ENCODE measurements at places on chromosomes 3 and 15.
A peak's percentile ranks its signal among the peaks of the same experiment; 100 is the strongest.

DNA sequence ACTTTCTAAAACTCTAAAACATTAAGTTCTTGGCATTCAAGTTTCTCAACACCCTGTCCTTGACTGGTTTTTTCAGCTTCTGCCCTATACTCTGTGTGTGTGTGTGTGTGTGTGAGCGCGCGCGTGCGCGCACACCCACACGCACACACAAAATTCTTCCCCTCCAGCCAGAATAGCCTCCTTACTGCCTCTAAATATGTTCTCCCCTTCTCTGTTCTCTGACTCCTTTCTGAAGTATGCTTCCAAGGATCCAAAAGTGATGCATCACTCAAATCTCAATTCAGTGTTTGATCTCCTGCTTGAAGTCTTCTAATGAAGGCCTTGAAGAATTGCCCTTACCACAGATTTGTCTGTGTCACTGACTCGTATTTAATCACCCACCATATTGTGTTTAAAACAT is 129.8 kb downstream of the SLC25A26 start:
- DNase-seq: no peak

DNA sequence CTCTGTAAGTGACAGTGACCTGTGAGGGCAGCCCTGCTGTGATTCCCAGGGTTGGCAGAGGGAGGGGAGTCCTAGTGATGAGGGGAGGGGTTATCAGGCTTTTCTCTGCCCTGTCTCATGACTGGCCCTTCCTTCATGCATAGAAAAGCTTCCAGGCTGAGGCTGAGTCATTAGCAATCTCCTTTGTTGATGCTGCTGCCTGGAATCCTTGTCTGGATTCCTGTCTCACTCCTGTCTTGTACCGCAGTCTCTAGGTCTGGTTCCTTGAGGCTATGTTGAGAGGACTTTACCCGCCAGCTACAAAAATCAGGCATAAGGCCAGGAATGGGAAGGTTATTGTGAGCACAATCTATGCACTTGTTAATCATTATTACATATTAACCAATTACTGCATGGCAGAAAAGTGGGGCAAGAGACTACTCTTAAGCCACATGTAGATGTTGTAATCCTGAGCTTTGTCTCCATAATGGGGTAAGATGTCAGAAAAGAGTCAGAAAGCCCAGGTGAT is 7.2 kb downstream of the KLHL6 start:
- DNase-seq: peak; percentile 22

DNA sequence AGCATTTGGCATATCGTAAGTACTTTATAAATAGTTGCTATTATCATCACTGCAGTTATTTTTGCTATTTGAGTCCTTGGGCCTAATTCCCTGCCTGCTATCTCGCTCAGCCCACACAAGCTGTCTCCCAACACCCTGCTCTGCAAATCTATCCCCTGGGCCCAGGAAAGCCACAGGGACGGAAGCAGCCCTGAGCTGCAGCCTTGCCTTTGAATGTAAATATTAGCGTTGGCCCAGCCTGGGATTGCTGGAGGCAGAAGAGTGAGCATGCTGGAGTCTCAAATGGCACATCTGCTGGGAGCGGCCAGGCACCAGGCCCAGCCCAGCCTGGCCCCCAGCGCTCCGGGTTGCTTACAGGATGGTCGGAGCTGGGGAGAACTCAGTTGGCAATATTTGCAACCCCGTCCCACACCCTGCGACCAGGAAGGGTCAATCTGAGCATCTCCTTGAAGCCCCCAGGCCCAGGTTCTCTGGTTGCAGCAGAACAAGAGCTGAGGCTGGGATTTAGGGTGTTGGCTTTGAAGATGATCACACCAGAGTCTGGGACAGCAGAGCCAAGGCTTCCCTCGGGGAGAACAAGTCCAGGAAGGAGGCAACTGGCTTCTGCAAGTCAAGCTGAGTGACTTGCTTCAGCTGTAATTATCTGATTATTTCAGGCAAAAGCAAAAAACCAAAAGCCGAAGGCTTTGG is 529.6 kb downstream of the SHQ1 start:
- no peak for DNase-seq

DNA sequence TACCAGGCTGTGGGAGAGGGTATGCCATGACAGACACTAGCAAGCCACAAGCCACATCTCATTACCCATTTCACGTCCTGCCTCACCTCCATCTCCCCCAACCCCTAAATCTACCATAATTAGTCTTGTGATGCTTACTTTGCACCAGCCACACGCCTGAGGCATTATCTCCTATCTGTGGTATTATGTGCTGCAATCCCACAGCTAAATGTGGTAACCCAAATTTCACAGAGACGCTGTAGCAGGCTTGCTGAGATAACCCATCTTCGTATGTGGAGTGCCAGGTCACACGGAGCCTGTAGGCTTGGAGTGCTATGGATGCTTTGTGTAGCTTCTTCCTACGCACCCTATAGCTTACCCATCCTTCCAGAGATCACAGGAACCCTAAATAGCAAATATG is 256.7 kb upstream of the KCNH8 start:
- no peak for DNase-seq

DNA sequence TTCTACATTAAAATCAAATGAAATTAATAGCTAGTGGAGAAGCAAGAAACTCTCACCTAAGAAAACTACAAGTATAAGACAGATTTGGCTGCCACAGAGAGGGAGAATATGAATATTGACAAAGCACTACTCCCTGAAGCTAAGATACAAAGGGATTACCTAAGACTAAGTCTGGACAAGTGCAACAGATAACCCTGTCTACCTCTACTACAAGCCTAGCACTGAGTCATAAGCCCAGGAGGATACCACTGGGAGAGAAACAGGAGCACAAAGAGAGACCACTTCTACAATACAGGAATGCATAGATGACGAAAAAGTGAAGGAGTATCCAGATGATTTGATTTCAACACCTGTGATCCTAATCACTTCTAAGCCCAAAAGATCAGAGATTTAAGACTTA is 10.4 kb downstream of the ATP13A4 start:
- no peak for DNase-seq

- no peak for DNase-seq
Measured at GRCh38 chr3:124261306-124261705, 269.4 kb upstream of the ROPN1 start.

DNA sequence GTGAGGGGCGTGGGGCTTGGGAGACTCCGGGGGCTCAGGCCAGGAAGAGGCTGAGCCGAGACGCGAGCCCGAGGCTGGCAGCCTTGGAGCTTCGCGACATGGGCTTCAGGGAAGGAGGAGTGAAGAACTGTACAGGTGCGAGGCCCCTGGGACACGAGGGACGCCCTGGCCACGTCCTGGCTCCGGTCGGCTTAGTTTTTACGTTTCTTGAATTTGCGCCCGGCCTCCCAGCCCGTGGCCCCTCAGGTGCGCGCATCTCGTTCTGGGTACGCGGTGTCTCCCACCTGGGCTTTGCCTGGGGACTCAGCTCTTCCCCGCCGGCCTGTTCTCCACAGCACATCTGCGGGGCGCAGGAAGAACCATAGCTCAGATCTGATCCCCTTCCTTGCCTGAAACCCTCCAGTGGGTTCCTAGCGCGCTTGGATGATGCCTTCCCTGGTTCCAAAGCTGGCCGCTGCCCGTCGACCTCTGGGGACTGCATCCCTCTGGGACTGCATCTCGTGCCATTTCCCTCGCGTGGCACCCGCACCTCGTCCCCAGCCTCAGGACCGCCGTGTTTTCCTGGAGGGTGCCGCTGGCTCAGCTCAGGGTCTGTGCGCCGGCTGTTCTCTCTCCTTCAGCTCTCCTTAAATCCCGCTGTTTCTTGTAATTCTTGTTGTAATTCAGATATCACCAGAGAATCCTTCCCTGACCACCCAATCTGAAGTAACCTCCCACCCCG is 614 bp downstream of the CHCHD6 start:
- no peak for DNase-seq

DNA sequence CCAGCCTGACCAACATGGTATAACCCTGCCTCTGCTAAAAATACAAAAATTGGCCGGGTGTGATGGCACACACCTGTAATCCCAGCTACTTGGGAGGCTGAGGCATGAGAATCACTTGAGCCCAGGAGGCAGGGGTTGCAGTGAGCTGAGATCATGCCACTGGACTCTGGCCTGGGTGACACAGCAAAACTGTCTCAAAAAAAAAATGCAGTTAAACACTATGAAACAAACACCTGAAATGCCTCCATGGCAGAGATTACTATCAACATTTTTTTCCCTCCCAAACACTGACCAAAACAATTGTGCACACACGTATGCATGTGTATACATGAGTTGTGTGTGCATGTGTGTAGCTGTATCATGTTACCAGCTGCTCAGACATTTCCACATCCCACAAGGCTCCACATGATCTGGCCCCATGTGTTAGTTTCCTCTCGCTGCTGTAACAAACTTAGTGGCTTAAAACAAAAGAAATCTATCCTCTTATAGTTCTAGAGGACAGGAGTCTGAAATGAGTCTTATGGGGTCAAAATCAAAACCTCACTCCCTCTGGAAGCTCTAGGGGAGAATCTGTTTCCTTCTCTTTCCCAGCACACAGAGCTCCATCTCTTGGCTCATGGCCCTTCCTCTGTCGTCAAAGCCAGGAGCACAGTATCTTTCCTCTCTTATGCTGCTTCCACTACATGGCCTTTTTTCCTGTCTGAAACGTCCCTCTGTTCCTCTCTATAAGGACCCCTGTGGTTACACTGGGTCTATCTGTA is 34.5 kb downstream of the SLC41A3 start:
- no peak for DNase-seq

DNA sequence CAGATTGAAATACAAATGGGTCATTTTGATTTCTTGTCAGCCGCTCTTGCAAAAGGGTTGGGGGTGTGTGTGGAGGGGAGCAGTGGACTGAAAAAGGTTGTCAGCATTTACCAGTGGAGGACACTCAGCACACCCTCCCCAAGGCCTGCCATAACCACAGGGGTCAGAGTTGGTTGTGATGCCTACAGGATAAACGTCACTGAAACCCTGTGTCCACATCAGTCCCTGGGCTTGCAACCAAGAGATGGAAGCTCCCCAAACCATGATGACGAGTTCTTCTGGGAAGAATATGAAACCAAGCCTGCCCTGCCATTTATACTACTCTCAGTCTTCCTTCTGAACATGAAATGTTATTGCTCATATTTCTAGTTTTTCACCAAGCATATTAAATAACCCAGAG is 54.0 kb upstream of the UMPS start:
- DNase-seq: no peak

GRCh38 chr3:14130707-14131106 is 5.9 kb downstream of the TMEM43 start:
- DNase-seq: no peak

DNA sequence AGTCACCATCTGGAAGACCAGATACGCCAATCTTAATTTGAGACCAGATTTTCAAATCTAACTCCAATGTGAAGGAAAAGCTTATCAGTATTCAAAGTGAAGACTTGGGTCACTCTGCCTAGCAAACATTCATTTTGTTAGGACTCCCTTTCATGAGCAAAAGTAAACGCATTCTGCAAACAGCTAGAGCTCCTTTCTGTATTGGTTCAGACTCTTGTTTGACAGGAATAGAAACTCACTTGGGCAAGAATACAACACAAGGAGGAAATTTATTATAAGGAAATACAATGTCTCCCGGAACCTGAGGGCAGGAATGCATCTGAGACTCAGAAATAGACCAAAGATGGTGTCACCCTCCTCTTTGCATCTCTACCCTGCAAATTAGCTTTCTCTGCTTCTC is 558.6 kb downstream of the TAFA4 start:
- DNase-seq: no peak

- no peak for DNase-seq
Measured at GRCh38 chr3:108552267-108553159, 36.7 kb downstream of the CIP2A start.

GRCh38 chr3:170603770-170604510 is 18.1 kb upstream of the SLC7A14 start:
- DNase-seq: no peak

- peak; percentile 35 for DNase-seq
Measured at GRCh38 chr3:140863580-140864009, 78.0 kb upstream of the SLC25A36 start.

- DNase-seq: no peak
Measured at GRCh38 chr15:90106522-90107117, 4.4 kb upstream of the IDH2 start.

- DNase-seq: no peak
Measured at GRCh38 chr3:192514081-192514753, 213.1 kb downstream of the FGF12 start.

- DNase-seq: no peak
Measured at GRCh38 chr3:57152151-57153143, 12.7 kb downstream of the IL17RD start.

- DNase-seq: no peak
Measured at GRCh38 chr15:60121845-60122244, 117.7 kb downstream of the FOXB1 start.

DNA sequence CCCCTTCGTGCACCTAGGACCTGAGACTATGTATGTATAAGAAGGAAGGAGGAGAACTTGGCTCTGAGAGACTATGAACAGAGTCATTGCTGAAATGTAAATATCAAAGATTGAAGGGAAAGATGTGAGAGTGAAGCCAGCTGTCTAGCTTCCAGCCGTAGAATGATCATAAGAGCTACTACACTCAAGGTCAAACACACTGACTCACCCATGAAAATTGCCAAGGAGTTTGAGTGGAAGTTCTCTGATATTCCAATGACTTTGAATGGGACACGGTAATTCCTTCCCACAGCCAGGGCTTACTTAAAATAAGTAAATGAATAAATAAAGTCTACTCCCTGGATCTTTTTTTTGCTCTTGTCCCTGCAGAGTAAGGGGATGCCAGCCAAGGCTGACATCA is 398.9 kb upstream of the TPRG1 start:
- no peak for DNase-seq

DNA sequence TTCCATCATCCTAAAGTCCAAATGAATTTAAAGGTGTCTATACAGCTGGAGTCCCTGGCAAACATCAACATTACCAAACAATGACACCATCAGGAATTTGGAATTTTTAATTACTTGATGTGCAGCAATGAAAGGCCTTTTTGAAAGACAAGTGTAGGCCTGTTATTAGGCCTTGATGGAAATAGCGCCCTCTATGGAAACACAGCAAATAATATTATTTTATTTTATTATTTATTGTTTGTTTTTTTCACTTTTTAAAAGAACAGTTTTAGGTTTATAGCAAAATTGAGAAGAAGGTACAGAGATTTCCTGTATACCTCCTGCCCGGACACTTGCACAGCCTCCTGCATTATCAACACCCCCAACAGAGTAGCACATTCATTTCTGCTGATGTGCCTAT is 18.1 kb upstream of the OR5AC2 start:
- DNase-seq: no peak

GRCh38 chr3:56314842-56315241 is 153.4 kb downstream of the ERC2 start:
- DNase-seq: no peak

- no peak for DNase-seq
Measured at GRCh38 chr3:124565013-124565412, 165.2 kb upstream of the UMPS start.
